ENCODE measurements at places on chromosomes 5 and 9. TPM values are rescaled to one million over a fixed set of nuclear protein-coding genes. Genes with fewer than 3 reads are reported as not detected.

VPS13A gene
- total RNA-seq = 17.8 TPM

WDR31 gene
- 4.7 TPM for total RNA-seq

FABP6 gene
- total RNA-seq = not detected

MUSK gene
- 0.10 TPM for total RNA-seq

CDC14B gene
- 8.1 TPM for total RNA-seq

HTR4 gene
- 0.11 TPM for total RNA-seq

TESK1 gene
- 35.0 TPM for total RNA-seq

MYO10 gene
- total RNA-seq = 16.3 TPM

IL5 gene
- not detected for total RNA-seq

MARCHF11 gene
- not detected for total RNA-seq

FRMD3 gene
- 1.4 TPM for total RNA-seq

MEIKIN gene
- total RNA-seq = not detected

TMOD1 gene
- total RNA-seq = 55.3 TPM

ANKHD1 gene
- 119 TPM for total RNA-seq

KCNV2 gene
- total RNA-seq = not detected

KIF24 gene
- 1.4 TPM for total RNA-seq

SPATA31C1 gene
- total RNA-seq = not detected

WWC1 gene
- total RNA-seq = 0.58 TPM

SARDH gene
- total RNA-seq = 3.3 TPM

PPP3R2 gene
- total RNA-seq = not detected

NMUR2 gene
- not detected for total RNA-seq

All from ovary (tissue), 10 donors.